ENCODE measurements at places on chromosomes 16 and 17.

GRCh38 chr16:27460663-27461482 lies 58.9 kb downstream of the IL21R start:
- DNase-seq = no peak

DNA sequence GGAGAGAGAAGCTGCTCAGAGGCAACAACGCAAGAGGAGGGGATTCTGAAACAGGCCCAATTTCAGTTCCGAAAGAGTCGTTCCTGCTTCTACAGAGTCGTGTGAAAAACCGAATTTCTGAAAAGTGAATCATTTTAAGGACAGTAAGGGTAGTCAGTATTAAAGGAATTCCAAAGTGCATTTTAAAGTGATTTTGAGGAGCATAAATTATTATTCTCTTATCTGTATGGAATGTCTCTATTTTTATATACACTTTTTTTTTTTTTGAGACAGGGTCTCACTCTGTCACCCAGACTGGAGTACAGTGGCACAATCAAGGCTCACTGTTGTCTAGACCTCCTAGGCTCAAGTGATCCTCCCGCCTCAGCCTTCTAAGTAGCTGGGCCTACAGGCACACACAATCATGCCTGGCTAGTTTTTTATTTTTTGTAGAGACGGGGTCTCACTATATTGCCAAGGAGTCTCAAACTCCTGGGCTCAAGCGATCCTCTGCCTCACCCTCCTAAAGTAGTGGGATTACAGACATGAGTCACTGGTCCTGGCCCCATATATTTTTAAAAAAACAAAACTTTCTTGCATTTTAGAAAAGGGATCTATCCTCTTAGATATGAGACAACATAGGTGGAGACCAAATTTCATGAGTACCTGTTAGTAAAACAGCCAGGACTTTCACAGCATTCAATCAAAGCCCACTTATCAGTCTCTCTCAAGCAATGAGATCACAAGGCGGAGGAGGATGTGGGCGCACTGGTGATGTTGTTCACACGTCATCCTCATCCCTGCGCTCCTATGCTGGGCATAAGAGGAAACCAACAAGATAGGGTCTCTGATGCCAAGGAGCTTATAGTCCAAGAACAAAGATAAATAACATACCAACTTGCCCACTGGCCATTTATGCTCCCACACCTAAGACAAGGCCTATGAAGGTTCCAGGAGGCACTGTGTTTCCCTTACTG lies 53.2 kb downstream of the SMG6 start:
- DNase-seq = no peak

DNA sequence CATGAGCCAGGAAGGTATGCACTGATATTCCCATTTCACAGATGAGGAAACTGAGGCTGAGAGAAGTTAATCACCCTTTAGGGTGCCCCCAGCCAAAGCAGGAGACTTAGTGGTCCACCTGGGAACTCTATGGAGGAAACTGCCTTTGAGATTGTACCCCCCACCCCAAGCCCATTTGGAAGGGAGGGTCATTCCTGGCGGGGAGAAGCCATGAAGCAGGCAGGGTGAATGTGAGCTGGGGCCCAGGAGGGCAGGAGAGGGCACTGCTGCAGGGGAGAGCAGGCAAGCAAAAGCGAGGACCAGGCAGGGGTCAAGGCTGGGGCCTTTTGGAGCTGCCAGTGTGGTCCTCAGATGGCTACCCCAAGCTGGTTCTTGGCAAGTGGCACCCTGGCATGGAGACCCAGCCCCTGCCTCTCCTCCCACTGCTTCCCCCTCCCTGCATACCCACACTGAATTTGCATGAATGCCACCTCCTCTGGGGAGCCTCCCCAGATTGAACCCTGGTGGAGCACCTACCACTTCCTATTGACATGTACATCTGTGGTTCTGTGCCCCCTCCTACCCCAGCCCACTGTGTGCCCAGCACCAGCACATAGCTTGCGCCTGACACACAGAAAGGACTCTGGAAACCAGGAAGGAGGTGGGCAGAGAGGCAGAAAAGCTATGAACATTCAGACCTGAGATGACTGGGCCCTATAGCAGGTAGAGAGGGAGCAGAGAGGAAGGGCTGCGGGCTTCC lies 965 bp upstream of the TMC6 start:
- DNase-seq = peak; percentile 73

DNA sequence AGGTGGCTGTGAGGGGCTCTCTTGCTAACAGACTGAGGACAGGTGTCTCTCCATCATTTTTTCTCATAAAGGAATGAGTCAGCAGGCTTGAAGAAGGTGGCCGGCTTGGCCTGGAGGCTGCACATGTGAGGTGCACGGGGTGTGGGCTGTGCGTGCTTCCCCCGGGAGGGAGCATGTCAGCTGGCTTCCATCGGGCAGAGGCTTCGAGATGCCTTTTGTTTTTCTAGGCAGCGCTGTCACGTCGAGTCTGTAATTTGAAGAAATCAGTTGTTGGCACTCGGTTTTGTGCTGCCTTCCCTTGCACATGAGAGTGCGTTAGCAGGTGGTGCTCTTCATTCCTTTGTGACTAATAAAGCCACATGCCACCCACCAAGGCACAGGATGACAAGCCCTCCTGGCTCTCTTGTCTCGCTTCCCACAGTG lies 89.7 kb downstream of the NPIPB11 start:
- no peak for DNase-seq

GRCh38 chr16:11384184-11384955 lies 39.1 kb downstream of the RMI2 start:
- no peak for DNase-seq

DNA sequence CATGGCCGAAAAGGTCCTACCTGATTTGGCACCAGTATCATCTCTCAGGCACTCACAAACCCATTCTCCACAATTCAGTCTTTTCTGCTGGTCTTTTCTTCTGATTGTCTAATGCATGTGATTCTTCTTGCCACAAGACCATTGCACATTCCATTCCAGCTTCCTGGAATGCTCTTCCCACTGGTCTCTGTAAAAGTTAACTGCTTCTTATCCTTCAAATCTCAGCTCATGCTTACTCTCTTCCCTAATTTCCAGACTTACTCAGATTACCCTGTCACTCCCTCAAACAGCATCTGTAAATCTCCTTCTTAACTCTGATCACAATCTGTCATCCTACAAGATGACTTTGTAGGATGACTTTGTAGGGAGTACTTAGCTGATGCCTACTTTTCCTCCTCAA lies 320.2 kb downstream of the MAP2K6 start:
- no peak for DNase-seq

DNA sequence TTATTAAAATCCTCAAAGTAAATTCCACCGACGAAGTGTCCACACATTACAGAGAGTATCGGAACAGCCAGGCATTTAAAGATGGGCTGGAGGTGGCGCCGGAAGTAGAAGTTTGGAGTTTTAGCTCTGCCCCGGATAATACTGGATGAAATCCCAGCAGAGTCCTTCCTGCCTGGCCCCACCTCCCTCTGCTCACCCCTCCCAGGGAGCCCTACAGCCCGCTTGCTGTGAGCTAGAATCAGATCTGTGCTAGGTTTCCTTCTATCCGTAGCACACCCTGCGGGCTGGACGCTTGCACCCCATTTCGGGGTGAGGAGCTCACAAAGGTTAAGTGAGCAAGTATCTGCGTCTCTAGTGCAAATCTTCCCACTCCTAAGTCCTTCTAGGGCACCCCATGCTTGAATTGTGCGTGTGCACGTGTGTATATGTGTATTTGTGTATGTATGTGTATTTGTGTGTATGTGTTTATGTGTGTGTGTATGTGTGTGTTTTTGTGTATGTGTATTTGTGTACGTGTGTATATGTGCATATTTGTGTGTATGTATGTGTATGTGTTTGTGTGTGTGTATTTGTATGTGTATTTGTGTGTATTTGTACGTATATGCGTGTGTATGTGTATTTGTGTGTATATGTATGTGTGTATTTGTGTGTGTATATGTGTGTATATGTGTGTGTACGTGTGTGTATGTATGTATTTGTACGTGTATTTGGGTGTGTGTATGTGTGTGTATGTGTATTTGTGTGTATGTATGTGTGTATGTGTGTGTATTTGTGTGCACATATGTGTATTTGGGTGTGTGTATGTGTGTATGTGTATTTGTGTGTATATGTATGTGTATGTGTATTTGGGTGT lies 61.4 kb downstream of the HAPSTR1 start:
- no peak for DNase-seq

DNA sequence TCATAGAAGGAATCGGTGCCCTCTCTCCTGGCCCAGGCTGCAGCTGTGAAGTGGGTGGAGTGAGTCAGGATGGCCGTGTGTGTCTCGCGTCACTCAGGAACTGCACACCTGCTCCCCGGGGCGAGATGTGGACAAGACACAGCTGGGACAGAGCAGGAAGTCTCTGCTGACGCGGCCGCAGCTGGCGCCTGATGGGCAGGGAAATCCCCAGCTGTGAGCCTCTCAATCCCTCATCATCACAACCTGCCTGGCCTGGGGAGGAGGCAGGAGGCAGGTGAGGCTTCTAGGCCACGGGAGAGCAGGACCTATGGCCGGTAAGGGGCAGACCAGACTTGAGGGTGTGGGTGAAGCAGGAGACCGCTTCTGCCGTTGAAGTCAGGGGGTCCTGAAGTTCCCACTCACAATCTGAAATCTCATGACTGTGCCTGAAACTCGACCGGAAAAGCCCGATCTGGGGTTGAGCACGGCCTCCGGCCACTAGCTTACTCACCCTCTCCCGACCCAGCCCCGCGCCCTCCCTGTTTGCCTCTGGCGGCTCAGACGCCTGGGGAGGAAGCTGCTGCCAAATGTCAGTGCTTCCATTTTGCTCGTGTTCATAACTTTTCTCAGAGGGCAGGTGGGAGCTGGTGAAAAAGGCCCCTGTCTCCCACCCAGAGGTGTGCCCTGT lies 1.1 kb upstream of the TRPV3 start:
- no peak for DNase-seq
